ENCODE measurements at places on chromosomes 1 and 21.

GRCh38 chr1:56397409-56397808 lies 182.0 kb downstream of the PLPP3 start:
- DNase-seq, result no peak

GRCh38 chr1:67534627-67535065 lies 104.4 kb upstream of the SERBP1 start:
- peak; percentile 52 for DNase-seq

DNA sequence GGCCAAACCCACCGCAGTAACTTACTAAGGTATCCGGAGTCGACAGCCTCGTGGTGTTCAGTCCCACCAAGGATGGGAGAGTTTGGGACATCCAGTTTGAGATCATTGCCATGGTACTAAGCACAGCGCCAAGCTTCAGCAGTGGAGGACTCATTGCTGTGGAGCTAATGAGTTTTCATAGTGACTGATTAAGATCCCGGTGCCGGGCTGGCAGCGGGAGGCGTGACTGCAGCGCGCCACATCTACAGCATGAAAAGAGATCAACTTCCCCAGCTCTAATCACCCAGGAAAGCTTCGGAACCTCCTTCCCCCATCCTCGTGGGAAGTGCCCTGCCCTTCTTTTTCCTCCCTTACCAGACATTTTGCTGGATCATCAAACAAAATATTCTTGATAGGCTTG lies 149.9 kb downstream of the OLFM3 start:
- DNase-seq, result no peak

GRCh38 chr1:203028784-203029553 lies 2.7 kb downstream of the PPFIA4 start:
- DNase-seq, result no peak

DNA sequence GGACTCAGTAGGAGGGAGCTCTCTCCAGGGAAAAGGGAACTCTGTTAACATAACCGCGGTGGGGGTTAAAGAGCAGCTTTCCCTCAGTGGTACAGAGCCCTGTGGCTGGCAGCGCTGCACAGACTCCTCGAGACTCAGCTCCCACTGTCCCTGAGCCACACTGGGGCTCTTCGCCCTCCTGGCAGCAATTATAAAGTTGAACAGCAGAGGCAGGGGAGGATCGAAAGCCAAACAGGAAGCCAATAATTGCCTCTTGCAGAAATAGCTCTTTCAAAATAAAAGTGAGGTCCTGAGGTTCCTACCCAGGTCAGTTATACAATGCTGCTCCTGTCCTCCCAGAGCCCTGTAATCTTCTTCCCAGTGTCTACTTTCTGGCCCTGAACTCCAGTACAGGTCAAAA lies 77.0 kb downstream of the FAM78B start:
- no peak for DNase-seq

DNA sequence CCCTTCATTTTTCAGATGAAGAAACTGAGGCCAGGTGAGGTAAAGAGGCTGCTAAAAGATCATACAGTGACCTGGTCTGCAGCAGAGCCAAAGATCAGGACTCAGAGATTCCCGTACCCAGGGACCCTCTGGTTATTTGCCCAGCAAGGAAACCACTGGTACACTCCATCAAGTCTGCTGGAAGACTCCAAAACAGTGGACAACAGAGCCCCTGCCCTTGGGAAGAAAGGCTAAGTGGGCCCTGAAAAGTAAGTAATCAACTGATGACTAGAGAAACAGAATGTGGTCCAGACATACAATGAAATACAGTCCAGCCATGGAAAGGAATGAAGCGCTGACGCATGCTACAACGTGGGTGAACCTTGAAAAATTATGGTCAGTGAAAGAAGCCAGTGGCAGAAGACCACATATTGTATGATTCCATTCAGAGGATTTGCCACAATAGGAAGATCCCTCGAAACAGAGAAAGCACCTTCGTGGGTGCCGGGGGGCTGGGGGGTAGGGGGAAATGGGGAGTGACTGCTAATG lies 106.4 kb downstream of the ETS2 start:
- peak; percentile 21 for DNase-seq

GRCh38 chr1:216830424-216831210 lies 107.4 kb upstream of the ESRRG start:
- DNase-seq, result no peak

DNA sequence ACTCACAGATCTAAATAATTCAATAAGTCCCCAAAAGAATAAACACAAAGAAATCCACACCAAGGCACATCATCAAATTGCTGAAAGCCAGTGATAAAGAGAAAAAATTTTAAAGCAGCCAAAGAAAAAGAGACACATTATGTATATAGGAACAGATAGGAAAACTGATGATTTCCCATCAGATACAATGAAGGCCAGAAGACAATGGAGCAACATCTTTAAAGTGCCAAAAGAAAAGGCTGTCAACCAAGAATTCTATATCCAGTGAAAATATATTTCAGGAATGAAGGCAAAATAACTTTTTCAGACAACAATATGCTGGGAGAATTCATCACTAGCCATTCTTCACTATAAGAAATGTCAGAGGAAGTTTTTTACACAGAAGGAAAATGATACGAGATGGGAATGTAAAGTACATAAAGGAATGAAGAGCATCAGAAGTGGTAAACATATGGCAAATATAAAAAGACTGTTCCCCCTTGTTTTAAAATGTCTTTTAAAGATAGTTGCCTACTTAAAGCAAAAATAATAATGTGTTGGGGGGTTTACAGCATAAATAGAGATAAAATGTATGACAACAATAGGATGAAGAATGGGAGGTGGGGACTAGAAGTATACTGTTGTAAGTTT lies 9.4 kb upstream of the MYOG start:
- no peak for DNase-seq

DNA sequence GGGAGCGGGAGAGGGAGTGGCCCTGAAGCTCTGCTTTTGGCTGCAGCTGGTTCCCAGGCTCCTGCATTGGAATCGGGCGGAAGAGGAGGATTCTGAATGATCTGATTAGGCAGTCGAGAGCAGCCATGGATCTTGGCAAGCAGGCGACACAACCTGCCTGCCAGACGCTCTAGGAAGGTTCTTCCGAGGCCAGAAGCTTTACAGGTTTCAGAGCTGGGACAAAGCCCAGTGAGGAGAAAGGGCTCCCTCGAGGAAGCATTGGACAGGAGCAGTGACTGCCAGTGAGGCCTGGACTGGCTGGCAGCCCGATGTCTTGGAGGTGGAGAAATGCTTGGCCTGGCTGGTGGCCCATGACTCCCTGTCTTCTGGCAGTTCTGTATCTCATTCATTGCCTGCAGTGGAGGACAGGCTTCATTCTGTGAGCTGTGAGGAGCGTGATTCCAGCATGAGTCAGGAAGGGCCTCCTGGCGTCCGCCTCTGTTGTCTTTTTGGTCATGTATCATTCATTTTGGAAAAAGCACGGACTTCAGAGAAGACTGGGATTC lies 132.7 kb upstream of the IPO9 start:
- peak; percentile 93 for DNase-seq
